AG09309 (cell line): ENCODE measurements at places on chromosomes 16 and 17.

GRCh38 chr17:1264196-1264595 is 6.0 kb upstream of the BHLHA9 start:
- no peak for DNase-seq

- no peak for DNase-seq
Observed at GRCh38 chr16:27084307-27085028, 17.7 kb downstream of the C16orf82 start.

DNA sequence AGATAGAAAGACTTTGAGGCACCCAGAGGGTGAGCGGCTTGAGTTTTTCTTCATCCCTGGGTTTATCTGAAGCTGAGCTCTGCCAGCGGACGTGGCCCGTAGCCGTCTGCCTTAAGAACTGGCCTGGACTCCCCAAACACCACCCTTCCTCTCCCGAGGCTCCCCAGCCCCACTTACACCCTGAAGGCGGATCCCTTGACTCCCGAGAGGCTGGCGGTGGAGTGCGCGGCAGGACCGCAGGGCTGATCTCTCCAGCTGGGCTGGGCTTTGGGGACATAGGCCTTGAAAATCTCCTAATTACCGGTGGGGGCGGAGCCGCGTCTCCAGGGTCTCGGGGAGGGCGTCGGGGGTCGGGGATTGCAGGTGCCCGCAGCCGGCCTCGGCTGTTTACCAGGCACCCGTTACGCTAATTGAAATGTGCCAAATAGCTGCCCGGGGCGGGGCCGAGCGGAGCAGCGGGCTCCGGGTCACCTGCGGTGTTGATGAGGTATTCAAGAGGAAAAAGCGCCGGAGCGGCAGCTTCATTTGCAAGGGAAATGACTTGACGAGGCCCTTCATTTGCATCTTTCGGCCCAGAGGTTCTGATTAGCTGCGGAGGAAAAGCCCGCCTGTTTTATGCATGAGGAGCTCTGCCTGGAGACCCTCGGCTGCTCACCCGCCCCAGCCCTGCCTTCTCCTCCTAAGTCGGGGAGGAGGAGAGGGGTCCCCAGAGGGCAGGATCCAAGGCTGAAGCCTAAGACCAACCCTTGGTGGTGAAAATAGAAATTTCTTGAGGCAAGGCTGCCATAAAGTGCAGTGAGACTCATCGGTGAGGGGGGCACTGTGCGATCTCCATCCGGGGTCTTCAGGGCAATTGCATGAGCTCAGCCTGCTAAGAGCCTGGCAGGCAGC is 100.7 kb downstream of the MGAT5B start:
- DNase-seq = no peak

DNA sequence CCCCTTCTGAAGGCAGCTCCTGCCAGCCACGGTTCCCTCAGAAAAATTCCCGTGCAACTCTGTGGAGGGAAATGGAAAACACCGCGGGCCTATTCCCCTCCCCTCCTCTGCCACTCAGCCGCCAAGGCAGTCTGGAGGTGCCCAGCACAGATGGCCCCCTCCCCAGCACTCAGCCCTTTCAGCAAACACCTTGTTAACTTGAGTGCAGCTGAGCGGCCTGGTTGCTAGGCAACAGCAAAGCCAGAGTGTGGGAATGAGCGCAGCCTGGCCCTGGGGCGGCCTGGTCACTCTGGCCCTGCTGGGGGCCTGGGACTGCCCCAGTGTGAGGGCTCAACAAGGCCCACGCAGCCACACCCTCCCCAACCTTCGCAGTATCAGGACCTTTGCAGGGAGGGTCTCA is 32.8 kb downstream of the CACNA1G start:
- no peak for DNase-seq

GRCh38 chr16:21599122-21600030 is at the start of gene METTL9:
Gene METTL9, plus strand, starts transcription at chr16:21599577. Its CDS starts 157 bp downstream, at chr16:21599734.
- DNase-seq = peak; percentile 66

DNA sequence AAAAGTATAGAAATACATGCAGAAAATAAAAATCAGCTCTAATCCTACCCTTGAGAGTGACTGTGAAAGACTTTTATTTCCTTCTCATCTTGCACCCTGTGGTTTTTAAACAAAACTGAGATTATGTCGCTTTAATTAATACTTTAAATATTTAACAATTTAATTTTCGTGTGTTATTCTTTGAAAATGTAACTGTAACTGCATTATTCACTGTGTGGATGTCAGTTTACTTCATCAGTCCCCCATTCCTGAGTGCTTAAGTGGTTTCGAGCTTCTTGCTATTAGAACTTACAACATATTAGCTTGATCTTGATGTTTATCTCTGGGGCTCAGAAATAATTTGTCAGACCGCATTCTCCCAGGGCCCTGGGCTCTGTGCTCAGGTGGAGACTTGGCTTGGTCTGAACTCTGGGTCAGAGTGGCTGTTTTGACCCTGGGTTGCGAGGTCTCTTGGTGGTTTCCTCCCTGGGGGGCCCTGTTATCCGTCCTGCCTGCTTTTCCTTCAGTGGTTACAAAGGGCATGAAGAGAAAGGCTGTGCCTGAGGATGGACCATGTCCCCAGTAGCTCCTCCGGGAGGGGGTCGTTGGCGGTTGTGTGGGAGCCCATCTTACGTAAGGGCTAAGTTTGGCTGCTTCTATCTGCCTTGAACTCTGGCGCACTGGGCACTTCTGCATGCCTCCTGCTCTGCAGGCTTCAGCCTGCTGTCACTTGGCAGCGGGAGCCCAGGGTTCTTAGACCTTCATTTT is 25.7 kb downstream of the AKAP1 start:
- no peak for DNase-seq

DNA sequence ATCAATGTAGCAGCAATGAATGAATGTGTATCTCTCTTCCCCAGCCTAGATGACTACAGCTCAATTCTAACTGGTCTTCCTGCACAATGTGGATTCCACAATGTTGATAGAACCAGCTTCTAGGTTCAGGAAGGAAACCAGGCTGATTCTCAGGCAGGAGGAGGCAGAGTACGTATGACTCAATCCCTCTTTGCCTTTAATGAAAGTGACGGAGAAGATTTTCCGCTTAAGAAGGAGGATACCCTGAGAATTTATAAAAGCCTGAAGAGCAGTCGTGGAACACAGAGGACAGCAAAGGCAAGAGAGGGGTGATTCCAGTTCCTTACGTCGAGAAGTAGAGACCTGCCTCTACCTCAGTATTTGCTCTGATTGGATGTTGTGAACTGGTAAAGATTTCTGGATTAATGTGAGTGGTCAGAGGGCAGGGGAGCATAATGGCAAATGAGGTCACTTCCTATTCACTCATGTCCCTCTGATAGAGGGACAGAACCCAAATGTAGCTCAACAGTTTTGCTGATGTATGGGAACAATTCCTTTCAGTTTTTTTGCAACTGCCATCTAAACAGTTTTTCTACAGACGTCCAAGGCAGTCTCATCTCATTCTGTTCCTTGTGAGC is 15.0 kb upstream of the SLC16A11 start:
- DNase-seq = no peak

GRCh38 chr16:4385789-4386450 is 14.3 kb downstream of the VASN start:
- DNase-seq = no peak

DNA sequence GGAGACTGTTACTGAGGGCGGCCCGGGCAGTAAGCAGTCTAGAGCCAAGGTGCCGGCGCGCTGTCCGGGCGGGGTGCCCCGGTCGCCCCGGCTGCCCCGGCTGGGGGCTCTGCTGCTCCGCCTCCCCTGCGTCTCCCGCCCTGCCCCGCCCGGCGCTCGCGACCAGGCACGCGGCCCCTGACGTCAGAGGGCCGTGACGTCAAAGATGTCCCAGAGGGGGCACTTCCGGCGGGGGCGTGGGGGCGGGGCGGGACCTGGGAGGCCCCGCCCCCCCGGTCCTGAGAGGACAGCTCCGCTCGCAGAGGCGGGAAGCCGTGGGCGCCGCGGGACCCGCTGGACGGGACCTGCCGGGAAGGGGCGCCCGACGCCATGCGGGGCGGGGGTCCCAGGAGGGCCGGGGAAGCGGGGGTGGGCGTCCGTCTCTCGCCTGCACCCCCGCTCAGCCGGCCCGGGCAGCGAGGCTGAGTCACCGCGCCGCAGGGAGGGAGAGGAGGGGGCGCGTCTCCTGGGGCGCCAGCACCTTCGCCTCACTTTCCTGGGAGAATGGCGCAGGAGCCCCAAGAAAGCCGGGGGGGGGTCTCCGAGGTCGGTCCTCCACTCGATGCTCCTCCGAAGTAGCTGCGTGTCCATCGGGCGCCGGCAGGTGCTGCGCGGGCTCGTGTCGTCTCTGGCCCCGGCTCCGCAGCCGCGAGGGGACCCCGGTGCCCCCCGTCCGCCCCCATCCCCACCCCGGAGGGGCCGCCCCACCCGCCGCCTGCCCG is 4.4 kb upstream of the HIC1 start:
- no peak for DNase-seq

- DNase-seq = no peak
Observed at GRCh38 chr17:19494961-19495806, 38.5 kb upstream of the SLC47A1 start.

GRCh38 chr16:88635671-88636319 is 2.6 kb upstream of the IL17C start:
- no peak for DNase-seq

DNA sequence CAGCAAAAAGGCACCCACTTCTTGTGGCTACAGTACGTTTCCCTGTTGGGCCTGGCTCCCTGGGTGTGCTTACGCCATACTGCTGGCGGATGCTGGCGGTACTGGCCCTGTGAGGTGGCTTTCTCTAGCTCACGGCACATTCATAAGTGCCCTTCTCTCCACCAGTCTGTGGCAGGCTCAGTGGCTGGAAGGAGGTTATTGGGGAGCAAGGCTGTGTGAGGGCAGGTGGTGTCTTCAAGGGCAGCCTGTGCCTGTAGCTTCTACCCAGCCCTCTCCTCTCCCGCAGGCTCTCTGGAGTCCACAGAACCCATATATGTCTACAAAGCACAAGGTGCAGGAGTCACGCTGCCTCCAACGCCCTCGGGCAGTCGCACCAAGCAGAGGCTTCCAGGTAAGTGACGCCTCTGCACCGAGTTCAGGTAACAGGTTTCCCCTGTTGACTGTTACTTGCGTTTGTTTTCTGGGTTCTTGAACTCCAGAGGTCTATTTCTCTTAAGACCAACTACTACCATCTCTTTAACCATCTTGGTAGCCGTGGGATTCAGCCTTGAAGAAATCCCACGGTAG is 20.6 kb downstream of the NTAN1 start:
- no peak for DNase-seq

DNA sequence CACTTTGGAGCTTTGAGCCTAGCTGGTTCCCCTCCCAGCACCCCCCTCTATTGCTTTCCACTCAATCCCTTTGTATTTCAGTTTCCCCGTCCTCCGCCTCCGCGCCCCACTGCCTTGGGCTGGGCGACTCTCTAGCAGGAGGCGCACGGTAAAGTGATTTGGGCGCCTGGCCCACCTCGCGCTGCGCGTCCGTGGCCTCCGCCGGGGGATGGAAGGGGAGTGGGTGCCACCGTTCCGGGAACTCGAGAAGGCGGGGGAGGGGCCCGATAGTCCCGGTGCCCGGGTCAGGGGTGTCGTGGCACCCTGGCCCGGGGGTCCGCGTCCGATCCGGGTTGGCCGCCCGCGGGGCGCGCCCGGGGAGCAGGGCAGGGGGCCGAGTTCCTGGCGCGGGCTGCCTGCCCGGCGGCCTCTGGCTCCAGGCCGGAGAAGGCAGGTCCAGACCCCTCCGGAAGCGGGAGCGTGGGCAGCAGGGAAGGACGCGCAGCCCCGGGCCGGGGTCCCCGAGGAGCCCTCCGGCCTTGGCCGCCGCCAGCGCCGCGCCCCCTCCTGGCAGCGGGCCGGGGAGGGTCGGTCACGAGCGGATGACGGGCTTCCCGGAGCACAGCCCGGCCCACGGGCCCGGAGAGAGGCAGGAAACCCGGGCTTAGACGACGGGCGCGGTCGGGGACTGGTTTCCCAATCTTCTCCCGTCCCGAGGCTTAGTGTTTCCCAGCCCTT is 15.8 kb downstream of the MEOX1 start:
- no peak for DNase-seq

GRCh38 chr17:14318109-14318917 is 17.4 kb downstream of the HS3ST3B1 start:
- DNase-seq = no peak

DNA sequence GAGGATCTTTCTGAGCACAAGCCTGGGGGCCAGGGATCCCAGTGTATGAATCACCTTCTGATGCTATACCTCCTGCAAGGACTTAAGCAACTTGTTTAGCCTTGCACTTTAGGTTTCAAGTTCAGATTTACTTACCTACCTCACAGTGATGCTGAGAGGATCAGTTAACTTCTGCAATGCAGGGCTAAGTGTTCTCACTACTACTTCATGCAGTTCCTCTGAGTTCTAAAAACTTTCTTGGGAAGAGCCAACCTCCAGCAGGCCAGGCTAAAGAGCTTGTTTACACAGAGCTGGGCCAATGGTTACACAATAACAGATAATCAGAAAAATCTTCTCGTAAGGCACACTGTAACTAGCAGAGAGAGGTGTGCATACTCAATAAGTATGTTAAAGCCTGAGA is 13.0 kb downstream of the VEZF1 start:
- DNase-seq = no peak

DNA sequence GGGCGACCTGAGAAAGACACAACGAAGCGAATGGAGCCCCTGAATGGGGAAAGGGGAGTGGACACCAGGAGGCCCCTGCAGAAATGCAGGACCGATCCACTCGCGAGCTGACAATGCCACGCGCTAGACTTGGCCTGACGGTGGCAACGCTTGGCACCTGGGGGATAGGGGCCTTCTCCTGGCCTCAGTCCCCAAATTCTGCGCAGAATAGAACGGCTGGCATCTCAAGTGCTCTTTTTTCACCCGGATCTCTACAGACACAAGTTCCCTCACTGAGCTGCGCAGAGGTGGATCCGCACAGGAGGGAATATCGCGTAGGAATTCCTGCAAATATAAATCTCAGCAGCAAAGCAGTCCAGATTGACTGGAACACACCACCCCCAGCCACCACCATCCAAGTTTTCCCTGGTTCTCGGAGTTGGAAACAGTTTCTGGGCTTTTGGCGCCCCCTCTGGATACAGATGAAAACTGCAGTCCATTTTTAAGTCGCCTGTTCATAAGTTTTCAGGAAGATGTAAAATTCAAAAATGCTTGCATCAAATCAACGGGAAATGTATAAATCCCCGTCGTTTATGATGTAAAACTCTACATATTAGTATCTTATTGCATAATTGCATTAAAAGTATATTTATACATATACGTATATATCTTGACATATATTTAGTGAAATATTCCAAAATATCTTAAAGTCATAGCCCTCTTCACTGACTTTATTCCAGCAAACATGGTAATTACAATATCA is 2.3 kb upstream of the SOX9 start:
- no peak for DNase-seq

- DNase-seq = no peak
Observed at GRCh38 chr17:45888392-45888791, 6.0 kb upstream of the MAPT start.

- DNase-seq = no peak
Observed at GRCh38 chr17:52148969-52149351, 9.6 kb downstream of the CA10 start.
